DMS 273 treated with DMSO at 0.1 percent for 48 hours (cell line): ENCODE measurements at places on chromosomes 16 and 17.

GRCh38 chr17:62611728-62612127, 15.7 kb upstream of the MRC2 start:
- no peak for DNase-seq

GRCh38 chr17:41697122-41697962, 8.7 kb downstream of the EIF1 start:
- no peak for DNase-seq

- DNase-seq = no peak
These were observed at the start of gene RAB11FIP4 for GRCh38 chr17:31391496-31391949. Gene RAB11FIP4, plus strand, starts transcription at chr17:31391675. Its CDS starts 178 bp downstream, at chr17:31391853.

DNA sequence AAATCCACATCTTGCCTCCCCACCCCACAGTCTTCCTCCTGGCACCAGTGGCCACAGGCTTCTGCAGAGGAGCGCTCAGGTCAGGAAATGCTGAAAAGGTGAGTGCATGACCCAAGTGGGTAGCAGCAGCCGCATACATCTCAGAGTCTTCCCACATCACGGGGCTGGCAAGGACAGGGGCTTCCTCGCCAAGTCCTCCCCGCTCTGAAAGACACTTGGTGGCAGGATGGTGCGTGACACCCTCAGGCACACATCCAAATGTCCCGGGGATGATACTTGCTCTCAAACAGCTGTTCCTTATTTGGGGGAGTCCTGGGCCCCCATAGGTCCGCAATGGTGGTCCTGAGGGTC, 8.8 kb upstream of the SLC16A5 start:
- DNase-seq = no peak

DNA sequence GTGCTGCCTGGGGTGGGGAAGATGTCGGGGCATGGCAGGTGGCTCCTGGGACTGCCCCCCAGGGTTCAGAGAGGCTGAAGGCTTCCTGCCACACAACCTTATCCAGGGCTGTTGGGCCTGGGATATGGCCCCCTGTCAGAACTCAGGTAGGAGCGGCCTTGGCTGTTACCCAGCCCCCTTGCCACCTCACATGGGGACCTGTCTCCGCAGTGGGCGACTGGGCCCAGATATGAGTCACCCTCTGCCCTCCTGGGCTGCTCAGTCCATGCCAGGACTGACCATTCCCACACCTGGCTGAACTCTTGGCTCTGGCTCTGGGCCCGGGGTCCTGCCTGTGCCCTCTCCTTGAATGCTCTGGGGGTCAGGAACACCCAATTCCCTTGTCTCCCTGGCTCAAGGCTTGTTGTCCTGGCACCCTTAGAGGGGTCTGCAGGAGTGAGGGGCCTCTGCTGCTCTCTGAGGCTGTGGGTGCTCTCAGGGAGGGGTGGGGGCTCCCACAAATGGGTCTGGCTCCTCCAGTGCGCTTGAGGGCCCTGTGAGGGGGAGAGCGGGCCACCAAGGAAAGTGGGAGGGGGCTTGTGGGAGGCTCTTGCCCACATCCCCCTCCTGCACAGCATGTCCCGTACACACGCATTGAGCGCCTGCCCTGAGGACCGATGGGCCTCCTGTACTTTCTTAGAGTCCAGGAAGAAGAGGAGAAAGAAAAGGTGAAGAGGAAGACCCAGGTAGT, 36.0 kb downstream of the LGALS9 start:
- DNase-seq = no peak

DNA sequence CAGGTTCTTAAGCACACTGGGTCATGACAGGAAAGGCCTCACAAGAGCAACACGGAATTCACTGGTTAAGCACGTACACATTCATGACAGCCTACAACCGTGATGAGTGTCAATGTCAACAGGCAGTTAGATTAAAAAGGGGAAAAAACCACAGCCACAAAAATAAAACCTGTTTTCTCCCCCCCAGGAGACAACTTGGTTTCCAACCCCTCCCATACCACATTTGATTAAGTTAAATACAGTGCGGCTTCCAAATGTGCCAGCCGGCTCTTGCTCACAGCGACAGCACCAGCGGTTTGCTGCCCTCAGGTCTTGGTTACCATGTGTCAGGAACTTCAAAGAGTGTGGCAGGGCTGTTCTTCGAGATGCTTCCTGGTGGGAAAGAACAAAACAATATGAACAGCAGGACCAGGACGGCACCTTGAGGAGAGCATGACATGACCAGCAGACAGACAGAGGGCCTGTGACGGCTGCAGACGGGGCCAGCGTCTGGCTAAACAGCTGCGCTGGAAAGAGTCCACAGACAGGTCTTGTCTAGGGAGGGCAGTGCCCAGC, 193.6 kb downstream of the PARN start:
- DNase-seq = no peak

DNA sequence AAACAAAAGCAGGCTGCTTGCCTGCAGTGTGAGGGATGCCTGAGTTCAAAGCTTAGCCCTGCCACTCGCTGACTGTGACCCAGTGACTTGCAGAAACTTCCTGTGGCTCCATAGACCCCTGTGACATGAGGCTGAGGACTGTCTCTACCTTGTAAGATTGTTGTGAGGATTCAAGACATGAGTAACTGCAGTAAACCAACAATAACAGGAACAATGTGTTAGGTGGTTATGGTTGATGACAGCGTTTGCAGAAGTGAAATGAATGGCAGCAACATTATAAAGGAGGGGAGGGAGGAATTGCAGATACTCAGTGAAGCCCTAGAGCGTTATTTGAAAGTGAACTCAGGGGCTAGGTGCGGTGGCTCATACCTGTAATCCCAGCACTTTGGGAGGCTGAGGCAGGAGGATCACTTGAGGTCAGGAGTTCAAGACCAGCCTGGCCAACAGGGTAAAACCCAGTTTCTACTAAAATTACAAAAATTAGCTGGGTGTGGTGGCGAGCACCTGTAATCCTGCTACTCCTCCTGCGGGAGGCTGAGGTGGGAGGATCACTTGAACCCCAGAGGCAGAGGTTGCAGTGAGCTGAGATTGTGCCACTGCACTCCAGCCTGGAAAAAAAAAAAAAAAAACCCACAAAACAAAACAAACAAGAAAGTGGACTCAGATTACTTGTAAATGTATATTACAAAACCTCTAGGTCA, 33.5 kb upstream of the EMP2 start:
- DNase-seq = no peak

DNA sequence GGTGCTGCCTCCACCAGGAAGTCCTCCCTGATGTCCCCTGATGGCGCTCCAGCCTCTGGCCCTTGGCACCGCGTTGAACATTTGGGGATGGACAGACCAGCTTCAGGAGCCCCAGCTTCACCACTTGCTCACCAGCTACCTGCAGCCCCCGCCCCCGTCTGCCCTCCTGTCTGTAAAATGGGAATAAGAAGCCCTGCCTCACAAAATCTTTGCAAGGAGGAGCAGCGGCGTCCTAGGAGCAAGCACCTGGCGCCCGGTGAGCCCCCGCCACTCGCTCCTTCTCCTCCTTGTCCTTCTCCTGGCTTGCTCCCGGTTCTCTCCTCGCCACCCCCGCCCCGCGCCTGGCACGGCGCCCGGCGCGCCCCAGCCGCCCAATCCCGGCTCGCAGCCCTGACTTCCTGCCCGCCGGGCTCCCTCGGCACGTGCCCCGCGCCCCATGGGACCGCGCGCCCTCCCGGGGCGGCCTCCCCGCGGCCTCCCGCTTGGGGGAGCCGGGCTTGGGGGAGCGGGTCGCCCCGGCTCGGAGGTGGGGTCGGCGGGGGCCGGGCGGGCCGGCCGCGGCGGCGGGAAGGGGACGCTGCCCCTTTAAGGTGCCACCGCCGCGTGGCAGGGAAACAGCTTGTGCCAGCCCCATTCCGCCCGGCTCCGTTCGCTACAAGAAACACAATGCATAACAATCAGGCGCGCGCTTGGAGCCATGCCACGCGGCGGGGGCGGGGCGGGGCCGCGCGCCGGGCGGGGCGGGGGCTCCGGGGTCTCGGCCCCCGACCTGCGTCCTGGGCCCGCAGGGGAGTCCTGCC, 9.1 kb upstream of the PPP1R1B start:
- DNase-seq = peak; percentile 40

- no peak for DNase-seq
These were observed 2.0 kb downstream of the RNF40 start for GRCh38 chr16:30764086-30764485.

- DNase-seq = no peak
These were observed 58.6 kb downstream of the ENGASE start for GRCh38 chr17:79133214-79133613.
